Astrocyte (in vitro differentiated cells and primary cell): ENCODE measurements at places on chromosomes 5 and 9.

DNA sequence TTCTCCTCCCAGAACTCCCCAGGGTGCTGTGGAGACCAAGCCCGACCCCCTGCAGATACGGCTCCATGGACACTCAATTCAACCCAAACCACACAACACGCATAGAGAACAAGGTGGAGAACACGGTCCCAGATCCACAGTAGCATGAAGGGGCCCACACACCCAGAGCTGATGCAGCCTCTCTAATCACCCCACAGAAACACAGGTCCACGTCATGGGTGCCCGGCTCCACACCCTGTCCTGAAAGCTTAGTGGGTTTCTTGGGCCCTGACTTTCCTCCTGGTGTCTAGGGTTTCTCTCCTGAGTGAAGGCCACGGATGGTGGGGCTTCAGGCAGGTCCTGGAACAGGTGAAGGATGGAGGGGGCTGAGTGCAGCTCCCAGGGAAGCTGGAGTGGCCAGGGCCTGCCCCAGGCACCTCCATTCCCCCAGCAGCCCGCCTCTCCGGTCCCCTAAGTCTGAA, 1.5 kb upstream of the SLC23A1 start:
- DNase-seq = no peak

- DNase-seq = no peak
These were observed 1.4 kb downstream of the PDE4D start for GRCh38 chr5:59891962-59892643.

GRCh38 chr9:68933434-68934328, 80.2 kb downstream of the PRKACG start:
- DNase-seq = no peak

DNA sequence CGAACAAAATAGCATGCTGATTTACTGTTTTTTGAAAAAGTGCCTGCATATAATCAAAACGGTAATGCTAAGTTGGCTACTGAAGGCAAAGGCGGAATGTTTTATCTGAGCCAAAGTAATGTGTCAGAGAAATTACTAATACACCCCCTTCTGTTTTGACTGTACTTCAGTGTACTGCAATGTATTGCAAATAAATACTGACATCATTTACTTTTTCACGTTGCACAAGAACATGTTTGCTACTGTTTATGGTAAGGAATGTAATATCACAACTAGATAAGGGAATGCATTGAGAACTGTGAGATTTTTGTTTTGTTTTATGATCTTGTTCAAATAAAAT, 813 bp upstream of the AGTPBP1 start:
- peak; percentile 80 for DNase-seq

DNA sequence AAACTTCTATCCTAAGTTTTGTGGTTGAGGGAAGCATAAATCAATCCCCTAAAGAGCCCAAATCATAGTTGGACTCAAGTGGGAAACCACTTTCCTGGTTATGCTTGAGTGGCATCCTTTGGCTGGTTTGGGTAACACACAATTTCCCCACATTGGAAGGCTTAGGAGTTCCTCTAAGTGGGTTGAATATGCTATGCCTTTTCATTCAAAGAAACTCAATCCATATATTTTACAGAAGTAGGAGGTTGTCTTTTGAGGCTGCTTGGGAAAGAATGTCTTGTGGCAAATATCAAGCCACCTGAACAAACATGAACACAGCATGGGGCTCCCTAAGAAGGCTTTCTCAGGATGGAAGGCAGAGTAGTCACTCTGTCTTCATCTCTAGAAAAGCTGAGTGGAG, 121.1 kb downstream of the SPATA31D1 start:
- peak; percentile 51 for DNase-seq

DNA sequence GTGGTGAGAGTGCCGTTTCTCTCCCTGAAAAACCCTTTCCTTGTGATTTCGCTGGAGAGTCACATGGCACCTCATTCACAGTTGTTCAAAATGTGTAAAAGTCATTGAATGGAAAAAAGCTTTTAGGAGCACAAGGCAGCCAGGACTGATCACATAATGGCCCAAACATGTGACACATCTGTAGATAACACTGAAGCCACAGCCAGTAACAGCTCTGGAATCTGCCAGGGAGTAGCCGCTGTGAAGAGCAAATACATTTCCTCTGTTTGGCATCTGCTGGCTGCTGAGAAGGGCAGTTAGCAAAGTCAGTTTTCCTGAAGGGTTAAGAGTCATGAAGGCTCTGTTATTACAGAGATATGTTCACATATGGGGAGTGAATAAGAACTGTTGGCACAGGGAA, 271.8 kb downstream of the NNT start:
- DNase-seq = no peak

GRCh38 chr5:150469718-150470469, 20.4 kb upstream of the RPS14 start:
- peak; percentile 99 for DNase-seq
